ENCODE measurements at places on chromosomes 12 and 14.
A peak's percentile ranks its signal among the peaks of the same experiment; 100 is the strongest.

DNA sequence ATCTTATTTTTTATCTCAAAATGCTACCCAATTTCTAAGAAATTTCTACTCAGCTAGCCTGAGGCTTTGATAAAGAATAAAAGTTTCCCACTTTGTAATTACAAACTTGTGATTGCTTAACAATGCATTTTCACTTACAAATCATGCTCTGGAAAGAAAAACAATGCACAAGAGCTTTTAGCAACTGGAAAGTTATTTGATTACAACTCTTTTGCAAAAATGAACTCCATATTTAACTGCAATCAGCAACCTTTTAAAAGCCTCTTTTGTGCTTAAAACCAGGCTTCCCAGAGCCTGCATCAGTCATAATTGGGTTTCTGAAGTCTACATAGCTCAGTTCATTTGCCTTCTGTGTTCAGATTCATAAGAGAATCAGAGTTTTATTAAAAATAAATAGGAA, 395.2 kb downstream of the PAWR start:
- no peak for DNase-seq

GRCh38 chr12:47991106-47992061, 12.9 kb downstream of the COL2A1 start:
- no peak for DNase-seq

- DNase-seq = no peak
These were observed 79.0 kb upstream of the SLCO1C1 start for GRCh38 chr12:20616093-20616492.

GRCh38 chr12:95717316-95717928, 73.1 kb downstream of the NTN4 start:
- no peak for DNase-seq

DNA sequence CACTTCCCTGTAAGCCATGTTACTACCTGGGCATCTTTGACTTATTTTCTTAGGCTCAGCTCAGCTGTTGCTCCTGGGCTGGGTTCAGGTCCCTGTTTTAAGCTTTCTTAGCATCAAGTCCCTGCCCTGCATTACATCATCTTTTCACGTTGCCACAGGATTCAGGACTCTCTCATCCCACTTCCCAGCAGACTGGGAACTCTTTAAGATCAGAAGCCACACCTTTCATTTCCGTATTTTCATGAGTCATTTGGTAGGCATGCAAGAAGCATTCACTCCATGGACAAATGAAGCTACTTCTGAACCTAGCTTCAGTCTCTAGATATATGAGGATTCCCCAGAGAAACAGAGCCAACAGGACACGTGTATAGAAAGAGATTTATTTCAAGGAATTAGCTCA, 726.8 kb downstream of the VRK1 start:
- no peak for DNase-seq

DNA sequence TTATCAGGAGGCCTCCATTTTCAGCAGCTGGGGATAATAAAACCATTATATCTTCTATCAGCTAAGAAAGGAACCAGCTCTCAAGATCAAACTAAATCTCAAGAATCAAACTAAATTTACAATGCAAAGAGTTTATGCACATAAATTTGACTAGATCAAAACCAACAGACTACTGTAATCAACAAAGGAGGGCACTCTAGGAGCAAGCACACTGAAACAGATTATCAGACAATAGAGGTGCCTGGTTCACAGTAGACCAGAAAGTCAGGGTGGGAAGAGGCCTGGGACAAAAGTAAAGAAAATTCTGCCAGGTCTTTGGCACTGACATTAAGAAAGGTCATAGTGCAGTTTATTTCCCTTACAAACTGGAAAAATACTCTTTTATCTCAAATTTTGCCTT, 61.0 kb downstream of the HECTD4 start:
- DNase-seq = no peak

GRCh38 chr12:120367233-120367923, 1.6 kb downstream of the MSI1 start:
- no peak for DNase-seq

- DNase-seq = no peak
These were observed 400.7 kb downstream of the DAD1 start for GRCh38 chr14:22188318-22188717.

DNA sequence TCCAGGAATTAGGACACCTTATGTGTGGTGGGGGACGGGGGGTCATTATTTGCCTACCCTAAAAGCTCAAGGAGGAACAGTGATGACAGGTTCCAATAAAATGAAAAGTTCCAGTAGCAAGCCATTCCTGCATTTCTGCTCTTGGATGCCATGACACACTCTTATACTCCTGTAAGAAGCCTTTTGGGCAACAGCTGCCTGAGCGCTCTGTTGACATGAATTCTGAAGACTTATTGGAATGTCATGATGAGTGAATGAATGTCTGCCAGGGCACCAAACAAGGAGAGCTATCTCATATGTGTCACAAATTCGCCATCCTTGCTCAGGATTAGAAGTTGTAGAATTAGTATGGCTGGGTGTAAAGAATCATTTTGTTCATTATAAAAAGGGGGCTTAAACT, 36.3 kb downstream of the PTGER2 start:
- no peak for DNase-seq

DNA sequence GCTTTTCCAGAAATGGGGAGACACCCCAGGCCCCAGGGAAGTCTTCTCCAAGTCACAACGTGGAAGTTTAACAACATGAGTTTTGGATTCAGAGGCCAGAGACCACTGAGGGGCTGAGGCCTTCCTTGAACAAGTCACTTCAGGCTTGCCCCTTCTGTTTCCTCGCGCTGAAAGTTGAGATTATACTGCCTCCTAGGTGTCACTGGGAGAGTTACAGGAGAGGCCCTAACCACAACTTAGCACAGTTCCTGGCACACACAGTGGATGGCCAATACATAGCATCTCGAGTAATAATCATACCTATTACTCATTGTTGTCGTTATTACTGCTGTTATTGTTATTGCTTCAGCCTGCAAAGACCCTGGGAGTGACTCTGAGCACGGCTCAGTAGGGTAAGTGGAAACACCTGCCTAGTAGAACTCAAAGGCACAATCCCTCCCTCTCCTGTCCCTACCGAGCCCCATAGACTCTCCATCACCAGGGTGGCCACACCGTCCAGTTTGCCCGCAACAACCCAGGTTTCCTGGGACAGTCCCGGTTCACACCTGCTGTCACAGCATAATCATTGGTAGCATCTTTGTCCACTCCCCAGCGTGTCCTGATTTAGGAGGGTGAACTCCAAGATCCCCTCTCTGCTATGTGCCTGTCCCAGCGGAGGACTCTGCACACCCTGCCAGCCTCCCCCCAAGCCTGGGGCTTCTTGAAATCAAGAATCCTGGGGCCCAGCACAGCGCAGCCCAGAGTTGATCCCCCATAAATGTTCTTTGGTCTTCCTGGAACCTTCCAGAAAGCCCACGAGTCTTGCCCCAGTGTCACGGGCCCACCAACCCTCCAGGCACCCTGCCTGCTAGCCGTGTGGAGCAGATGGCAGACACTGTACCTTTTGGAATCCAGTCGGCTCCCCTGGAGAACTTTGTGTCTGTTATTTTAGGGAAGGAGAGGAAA, 85.0 kb downstream of the SYNE3 start:
- DNase-seq = no peak

GRCh38 chr12:272942-273341, 10.3 kb upstream of the SLC6A13 start:
- DNase-seq = no peak

GRCh38 chr12:53596920-53597363, 29.2 kb downstream of the ATF7 start:
- DNase-seq = no peak

DNA sequence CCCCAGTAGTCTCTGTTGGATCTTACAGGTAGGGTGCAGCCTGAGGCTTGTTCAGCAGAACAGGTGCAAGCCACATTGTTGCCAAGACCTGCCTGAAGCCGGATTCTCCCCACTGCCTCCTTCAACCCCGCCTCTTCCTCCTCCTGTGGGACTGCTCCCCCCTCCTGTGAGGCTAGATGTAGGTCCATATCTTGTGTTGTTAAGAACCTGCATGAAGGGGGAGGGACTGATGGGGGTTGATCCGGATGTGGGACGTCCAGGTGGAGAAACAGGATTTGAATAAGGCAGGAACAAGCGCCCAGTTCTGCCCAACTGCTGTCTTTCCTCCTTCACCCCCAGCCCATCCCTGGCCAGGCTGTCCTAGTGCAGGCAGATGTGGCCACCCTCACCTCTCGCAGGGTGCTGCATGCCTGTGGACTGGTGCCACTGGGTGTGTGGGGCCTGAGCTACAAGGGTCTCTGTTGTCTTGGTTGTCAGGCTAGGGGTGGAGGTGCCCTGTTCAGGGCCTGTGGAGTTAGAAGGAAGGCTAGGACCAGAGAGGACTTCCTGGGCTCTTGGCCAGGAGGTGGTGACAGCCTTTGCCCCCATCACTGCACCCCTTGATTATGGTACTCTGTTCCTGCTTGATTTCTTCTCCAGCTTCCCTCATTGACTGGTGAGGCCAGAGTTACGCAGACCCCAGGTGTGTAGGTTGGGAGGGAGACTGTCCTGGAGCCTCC, 1.4 kb downstream of the NR4A1 start:
- DNase-seq = no peak

DNA sequence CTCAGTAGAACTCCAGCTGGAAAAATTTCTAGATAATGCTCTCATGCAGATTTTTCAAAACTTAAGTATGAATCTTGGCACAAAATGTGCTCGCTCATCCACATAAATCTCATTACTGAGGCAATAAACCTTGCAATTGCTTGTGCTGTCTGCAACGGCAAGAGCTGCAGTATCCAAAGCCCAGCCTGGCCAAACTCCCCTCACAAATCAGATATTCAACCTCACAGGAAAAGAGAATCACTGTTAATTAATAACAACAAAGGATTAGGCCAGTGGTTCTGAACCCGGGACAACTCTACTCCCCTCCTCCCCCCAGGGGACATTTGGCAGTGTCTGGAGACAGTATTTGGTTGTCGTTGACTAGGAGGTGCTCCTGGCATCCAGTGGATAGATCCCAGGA, 19.2 kb upstream of the CORO1C start:
- DNase-seq = no peak

DNA sequence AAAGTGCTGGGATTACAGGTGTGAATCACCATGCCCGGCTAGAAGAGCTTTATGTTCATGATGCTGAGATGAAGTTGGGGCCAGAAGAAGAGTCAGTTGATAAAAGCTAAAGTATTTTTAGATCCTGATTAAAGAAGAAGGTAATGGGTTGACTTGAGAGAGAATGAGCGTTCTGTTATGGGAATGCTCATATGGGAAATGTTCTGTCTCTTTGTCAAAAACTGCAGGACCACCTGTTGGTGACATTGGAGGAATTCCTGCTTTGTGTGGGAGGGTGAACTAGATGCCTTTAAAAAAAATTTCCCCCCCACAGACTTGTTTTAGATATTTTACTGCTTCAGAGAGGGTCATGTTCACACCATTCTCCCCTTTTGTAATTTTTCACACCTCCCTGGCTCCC, 6.7 kb downstream of the WDR20 start:
- no peak for DNase-seq

GRCh38 chr12:57128519-57129247, 400 bp downstream of the LRP1 start:
- no peak for DNase-seq

- no peak for DNase-seq
These were observed 197.0 kb downstream of the ETNK1 start for GRCh38 chr12:22821985-22822384.

DNA sequence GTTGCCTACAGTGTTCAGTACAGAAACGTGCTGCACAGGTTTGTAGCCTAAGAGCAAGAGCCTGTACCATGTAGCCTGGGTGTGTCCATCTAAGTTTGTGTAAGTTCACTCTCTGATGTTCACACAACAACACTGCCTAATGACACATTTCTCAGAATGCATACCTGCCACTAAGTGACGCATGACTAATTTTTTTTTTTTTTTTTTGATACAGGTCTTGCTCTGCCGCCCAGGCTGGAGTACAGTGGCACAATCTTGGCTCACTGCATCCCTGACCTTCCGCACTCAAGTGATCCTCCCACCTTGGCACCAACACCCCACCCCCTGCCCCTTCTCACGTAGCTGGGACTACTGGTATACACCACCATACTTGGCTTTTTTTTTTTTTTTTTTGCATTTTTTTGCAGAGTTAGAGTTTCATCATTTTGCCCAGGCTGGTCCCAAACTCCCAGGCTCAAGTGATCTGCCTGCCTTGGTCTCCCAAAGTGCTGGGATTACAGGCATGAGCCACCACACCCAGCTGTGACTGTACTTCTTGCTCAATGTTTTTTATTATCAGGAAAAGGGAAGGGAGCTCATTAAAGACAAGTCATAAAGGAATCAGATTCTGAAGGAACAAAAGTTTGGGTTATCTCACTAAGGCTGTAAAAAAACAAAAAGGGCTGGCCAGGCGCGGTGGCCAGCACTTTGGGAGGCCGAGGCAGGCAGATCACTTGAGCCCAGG, 10.0 kb upstream of the CDC42BPB start:
- DNase-seq = no peak

DNA sequence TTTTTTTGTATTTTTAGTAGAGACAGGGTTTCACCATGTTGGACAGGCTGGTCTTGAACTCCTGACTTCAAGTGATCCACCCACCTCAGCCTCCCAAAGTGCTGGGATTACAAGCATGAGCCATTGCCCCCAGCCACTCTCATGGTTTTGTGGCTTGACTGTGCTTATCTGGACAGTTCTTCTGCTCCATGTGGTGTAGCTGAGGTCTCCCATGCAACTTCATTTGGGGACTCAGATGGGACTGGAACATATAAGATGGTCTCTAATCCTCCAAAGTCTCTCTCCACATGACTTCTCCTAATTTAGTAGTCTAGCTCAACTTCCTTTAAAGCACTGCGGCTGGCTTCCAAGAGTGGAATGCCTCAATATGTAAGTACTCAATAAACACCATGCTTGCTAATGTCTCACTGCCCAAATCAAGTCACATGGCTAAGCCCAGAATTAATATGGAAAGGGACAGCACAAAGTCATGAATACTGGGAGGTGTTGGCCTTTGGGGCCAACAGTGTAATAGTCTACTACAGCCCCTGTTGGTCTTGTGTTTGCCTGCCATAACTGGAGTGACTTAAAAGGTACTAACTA, 7.4 kb downstream of the INHBC start:
- no peak for DNase-seq

GRCh38 chr12:67161322-67161918, 107.7 kb upstream of the CAND1 start:
- peak; percentile 14 for DNase-seq

DNA sequence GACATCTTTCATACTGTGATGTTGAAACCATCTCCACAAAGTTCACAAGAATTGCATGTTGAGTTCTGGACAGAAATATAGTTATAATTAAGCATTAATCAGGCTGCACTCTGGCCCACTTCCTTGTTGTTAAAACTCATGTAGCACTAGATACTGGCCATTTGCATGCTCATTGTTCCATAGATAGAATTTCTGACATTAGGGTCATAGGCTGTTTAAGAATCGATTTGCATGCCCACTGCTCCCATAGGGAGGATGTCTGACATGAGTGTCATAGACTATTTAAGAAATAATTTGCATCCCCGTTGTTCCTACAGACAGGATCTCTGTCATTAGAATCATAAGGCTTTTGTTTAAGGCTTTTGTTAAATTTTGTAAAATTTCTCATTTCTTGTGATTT, 50.2 kb downstream of the MYF5 start:
- DNase-seq = no peak

- DNase-seq = no peak
These were observed 352.2 kb upstream of the FBXO33 start for GRCh38 chr14:39784461-39784860.

Data from stimulated activated CD4-positive, alpha-beta T cell treated with anti-CD3 and anti-CD28 coated beads, Interleukin-4, amount 100 ng/mL, for 48 hours (primary cell).